Cardiac atrium fibroblast (primary cell): ENCODE measurements at places on chromosomes 12 and 14. TPM values are rescaled to one million over a fixed set of nuclear protein-coding genes. Genes with fewer than 3 reads are reported as not detected.

Gene P2RX7
- not detected in 2 replicates for total RNA-seq

Gene HPD
- 11.4 and 17.8 TPM in 2 replicates for total RNA-seq

Gene BCL11B
- not detected in 2 replicates for total RNA-seq

Gene RFLNA
- total RNA-seq, result 4.7 and 15.9 TPM in 2 replicates

Gene TMEM121
- total RNA-seq, result 6.2 and 9.4 TPM in 2 replicates

Gene VRTN
- total RNA-seq, result not detected in 2 replicates

Gene CLEC4D
- total RNA-seq, result not detected in 2 replicates

Gene MIA2
- total RNA-seq, result 8.8 and 15.7 TPM in 2 replicates

Gene CIPC
- 9.4 and 12.6 TPM in 2 replicates for total RNA-seq

Gene DMAC2L
- 3.8 and 10.0 TPM in 2 replicates for total RNA-seq

Gene SIX1
- total RNA-seq, result under 0.01 and 0.18 TPM in 2 replicates

Gene MYF5
- not detected in 2 replicates for total RNA-seq

Gene OR11G2
- total RNA-seq, result not detected in 2 replicates

Gene AKAP6
- under 0.01 and 2.9 TPM in 2 replicates for total RNA-seq

Gene KLRC1
- total RNA-seq, result not detected in 2 replicates

Gene HCAR2
- not detected in 2 replicates for total RNA-seq

Gene TMEM63C
- total RNA-seq, result 1.5 TPM in 1 of 2 replicates, not detected in the other

Gene NKX2-1
- total RNA-seq, result not detected in 2 replicates

Gene CPSF2
- 23.5 and 32.9 TPM in 2 replicates for total RNA-seq

Gene SMAGP
- 9.9 and 24.7 TPM in 2 replicates for total RNA-seq

Gene AP4S1
- 6.9 and 7.6 TPM in 2 replicates for total RNA-seq

Gene OR6C3
- total RNA-seq, result not detected in 2 replicates

Gene GALNT8
- under 0.01 TPM in 1 of 2 replicates, not detected in the other for total RNA-seq

Gene NEDD8
- 140 and 176 TPM in 2 replicates for total RNA-seq

Gene ERBB3
- total RNA-seq, result not detected in 2 replicates

Gene A2ML1
- not detected in 2 replicates for total RNA-seq

Gene FOXG1
- not detected in 2 replicates for total RNA-seq

Gene CLEC4A
- total RNA-seq, result not detected in 2 replicates

Gene TOMM20L
- total RNA-seq, result not detected in 2 replicates

Gene GSKIP
- 15.7 and 16.0 TPM in 2 replicates for total RNA-seq

Gene TTC9
- 0.16 TPM in 1 of 2 replicates, not detected in the other for total RNA-seq

Gene TAS2R42
- not detected in 2 replicates for total RNA-seq

Gene PZP
- total RNA-seq, result not detected in 2 replicates

Gene PRKD1
- 25.3 TPM in 2 replicates for total RNA-seq

Gene TMEM179
- not detected in 2 replicates for total RNA-seq

Gene ERG28
- 8.8 and 13.9 TPM in 2 replicates for total RNA-seq

Gene VASH1
- total RNA-seq, result 15.2 and 17.3 TPM in 2 replicates

Gene HOXC12
- total RNA-seq, result not detected in 2 replicates

Gene RPGRIP1
- not detected in 2 replicates for total RNA-seq

Gene OSBPL8
- total RNA-seq, result 41.0 and 60.9 TPM in 2 replicates

Gene EML5
- not detected in 2 replicates for total RNA-seq

Gene GDF3
- not detected in 2 replicates for total RNA-seq

Gene EID3
- total RNA-seq, result 2.6 and 4.2 TPM in 2 replicates

Gene KRT85
- not detected in 2 replicates for total RNA-seq

Gene HOXC10
- not detected in 2 replicates for total RNA-seq

Gene MIPOL1
- total RNA-seq, result 1.6 and 3.2 TPM in 2 replicates

Gene NCKAP5L
- 20.8 and 29.0 TPM in 2 replicates for total RNA-seq

Gene HOTAIR
- total RNA-seq, result not detected in 2 replicates

Gene MYH6
- total RNA-seq, result not detected in 2 replicates
